Stimulated activated CD4-positive, alpha-beta T cell treated with anti-CD3 and anti-CD28 coated beads, TNF-alpha, amount 100 ng/mL, for 1 hour (primary cell): ENCODE measurements at places on chromosomes 7 and 10.

GRCh38 chr7:27576360-27576944, 86.2 kb downstream of the HIBADH start:
- DNase-seq = no peak

GRCh38 chr7:128104108-128104742, 73.0 kb upstream of the LRRC4 start:
- DNase-seq = no peak

DNA sequence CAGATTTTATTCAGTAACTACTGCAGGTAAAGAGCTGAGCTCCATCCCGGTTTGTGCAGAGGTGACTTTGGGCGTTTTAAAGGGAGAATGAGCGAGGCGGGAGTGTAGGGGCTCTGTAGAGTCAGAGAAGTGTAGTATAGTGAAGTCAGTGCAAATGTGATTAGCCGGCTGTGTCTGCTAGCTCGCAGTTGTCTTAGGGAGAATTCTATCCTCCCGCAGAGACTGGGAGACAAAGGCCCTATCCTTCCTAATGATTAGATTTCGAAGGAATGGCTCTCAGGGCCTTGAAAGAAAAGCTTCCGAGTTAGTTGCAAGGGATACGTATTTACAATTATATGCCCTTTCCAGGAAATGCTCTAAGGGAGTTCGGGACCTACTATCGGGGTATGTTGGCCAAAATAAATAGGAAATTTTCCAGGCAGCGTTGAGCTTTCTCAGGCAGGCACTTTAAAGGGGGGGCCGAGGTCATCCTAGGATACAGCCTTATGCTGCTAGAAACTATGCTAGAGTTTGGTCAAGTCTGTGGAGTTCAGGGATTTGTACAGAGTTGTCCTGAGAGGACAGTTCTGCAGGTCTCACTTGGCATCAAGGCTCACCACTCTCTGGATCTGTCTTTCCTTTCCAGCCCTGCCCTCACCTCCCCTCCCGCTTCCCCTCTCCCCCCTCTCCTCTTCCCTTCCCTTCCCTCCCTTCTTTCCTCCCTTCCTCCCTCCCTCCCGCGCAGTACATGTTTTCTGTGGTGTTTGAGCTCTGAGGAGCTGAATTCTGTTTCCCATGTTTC, 825 bp downstream of the MRPL32 start:
- no peak for DNase-seq

DNA sequence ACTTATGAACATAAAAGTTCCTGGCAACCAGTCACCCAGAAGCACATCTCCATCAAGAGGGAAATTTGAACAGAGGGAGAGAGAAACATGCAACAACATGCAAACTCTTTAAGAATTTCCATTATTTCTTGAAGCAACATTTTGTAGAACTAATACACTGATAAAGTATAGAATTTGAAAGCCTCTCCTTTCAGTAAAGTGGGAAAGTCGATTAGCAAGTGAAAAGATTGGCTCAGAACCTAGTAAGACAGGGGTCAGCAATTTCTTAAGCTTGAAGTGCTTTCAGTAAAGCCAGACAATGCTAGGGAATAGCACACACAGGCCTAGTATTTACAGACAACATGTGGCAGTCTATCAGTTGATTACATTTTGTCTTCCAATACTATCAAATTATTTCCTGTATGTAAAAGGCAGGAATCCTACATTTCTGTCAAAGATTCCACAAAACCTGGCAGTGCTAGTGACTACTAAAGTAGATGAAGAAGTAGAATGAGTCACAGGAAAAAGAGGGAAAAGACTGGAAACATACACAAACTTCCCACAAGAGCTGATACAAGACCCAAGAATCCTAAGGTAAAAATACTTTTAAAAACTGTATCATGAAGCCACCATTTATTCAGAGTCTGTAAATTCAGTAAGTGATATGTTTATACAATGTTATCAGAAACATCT, 25.2 kb downstream of the DNAJC1 start:
- DNase-seq = no peak

GRCh38 chr10:117132751-117133231, 5.3 kb downstream of the VAX1 start:
- DNase-seq = no peak

DNA sequence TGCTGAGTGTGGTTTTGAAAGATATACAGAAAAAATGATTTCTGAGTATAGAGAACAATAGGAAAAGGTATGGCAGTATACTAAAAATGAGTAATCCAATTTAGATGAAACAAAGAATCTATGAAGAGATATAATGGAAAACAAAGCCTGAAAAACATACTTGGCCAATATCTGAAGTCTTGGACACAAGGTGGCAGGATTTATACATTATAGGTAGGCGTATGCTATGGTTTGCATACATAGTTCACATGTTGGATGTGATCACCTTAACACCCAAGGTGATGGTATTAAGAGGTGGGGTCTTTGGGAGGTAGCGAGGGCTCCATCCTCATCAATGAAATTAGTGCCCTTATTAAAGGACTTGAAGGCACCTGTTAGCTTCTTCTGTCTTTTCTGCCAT, 34.5 kb upstream of the BPGM start:
- DNase-seq = no peak

DNA sequence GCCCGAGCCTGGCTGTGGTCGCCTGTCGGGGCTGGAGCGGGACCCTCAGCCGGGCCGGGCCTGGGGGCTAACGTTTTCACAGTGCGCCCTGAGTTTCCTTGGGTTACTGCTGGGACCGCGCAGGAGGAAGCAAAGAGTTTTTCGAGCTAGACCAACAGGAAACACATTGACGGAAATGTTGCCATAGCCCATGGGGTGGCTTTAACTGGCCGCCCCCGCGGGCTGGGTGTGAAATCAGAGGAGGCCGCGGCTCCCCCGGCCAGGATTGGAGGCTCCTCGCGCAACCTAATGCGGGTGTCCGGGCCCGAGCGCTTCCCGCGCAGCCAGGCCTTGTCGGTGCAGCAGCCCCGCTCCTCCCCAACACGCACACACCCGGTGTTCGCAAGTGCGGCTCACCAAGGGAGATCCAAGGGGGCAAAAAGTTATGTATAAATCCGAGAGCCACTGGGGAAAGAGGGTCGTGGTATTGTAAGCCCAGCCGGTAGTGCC, 1.9 kb downstream of the HHEX start:
- no peak for DNase-seq

- no peak for DNase-seq
These were observed 49.9 kb downstream of the CHST15 start for GRCh38 chr10:124043310-124044142.

DNA sequence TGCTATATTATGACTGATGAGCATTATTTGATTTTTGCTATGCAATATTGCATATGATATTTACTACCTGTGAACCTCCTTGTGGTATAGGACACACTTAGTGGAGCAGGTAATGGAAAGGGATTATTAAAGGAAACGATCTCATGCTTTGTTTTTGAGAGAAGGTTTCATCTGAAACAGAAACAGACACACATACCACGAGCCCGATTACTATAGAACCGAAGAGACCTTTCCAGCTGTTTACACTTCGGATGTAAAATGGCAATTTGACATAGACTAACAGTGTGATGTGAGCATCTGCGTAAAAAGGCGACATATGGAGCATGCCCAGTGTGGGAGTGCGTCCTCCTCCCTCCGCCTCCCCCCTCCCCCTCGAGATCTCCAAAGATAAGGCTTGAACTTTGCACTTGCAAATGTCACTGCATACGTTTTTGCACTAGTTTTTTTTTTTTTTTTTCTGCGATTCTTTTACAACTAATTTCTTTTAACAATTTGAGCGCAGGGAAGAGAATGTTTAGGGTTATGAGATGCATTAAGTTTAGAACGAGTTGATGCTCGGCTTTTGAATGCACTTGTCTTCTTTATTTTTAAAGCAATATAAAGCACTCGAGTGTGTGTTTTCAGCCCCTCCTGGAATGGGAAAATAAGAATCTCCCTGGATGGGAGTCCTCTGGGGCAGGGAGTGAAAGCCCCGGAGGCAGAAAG, 251.0 kb downstream of the NSUN6 start:
- DNase-seq = no peak

DNA sequence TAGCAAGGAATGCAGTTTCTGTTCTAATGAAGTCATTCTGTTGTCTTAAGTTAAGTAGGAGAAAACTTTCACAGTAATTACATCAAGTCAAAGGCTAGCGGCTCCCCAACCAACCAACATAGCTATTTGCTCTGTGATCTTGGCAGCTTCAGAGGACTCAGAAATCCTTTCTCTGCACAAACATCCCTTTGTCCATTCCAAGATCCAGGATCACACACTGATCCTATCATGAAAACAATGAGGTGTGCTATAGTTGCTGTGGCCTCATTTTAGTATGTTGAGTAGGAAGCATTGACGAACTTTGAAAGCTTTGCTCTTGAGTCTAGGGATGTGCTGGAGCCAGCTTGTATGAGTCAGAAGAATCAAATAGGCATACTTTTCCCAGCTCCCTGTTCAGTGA, 218.2 kb upstream of the PRSS58 start:
- DNase-seq = no peak

DNA sequence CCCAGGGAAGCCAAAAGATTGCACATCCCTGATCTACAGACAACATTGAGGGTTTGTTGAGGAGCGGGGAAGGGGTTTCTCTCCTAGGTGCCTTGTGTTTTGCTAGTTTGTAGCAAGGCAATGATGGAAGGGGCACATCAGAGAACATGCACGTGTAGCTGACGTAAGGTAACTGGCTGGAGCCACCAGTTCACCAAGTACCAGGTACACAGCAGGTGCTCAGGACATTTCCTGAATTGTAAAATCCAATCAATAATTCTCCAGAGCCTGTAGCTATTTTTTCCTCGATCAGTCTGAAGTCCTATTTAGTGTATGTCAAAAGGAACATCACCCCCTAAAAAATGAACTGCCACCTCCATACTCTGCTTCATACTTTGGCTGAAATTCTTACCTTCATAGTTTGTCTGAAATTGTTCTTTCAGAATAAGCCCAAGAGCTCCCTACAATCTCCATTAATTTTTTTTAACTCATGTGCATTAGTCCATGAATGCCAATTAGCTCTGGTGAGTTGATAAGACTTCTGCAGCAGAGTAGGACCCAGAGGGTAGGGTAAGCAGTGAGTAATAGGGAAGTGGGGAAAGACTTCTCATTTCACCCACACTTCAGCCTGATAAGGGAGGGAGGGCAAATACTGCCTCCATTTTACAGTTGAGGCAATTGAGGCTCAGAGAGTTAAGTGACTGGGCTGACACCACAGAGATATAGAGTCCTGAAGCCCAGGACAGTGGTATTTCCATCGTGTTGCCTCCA, 36.0 kb upstream of the SLC26A3 start:
- no peak for DNase-seq

GRCh38 chr7:104903044-104903443, 111.0 kb upstream of the KMT2E start:
- DNase-seq = no peak
